ENCODE measurements at places on chromosomes 2 and 18. TPM values are rescaled to one million over a fixed set of nuclear protein-coding genes. Genes with fewer than 3 reads are reported as not detected.

GRCh38 chr2:235669269-235669831, 175.5 kb downstream of the AGAP1 start:
- no peaks in the 10 kb centered on the region for H3K4me1 ChIP-seq
- no peak overlapping the region for H3K27ac ChIP-seq
- no peaks in the 10 kb centered on the region for H3K27me3 ChIP-seq
- DNase-seq = no peak

GRCh38 chr2:239279508-239280295, 121.1 kb downstream of the HDAC4 start:
- DNase-seq = no peak
- no peak overlapping the region for H3K27ac ChIP-seq
- H3K4me1 ChIP-seq = peaks cover 11% of the 10 kb centered on the region
- H3K27me3 ChIP-seq = no peaks in the 10 kb centered on the region
- no peak overlapping the region for H3K4me3 ChIP-seq

DNA sequence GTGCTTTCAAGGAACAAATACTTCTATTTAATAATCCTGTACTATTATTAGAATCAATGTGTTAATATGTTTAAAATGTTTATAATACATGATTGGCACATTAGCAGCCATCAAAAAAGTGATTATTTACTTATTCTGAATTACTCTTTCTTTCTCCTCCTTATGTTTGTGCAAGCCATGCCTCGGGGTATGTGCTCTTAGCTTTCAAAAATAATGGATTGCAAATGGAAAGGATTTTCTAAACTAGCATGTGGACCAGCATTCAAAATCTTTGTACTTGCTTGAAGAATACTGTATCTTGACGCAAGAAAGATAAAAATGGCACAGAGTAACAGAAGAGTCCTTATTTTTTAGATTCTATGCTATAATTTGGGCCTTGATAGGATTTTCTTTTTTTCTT, 156.5 kb downstream of the CDH7 start:
- DNase-seq = no peak
- no peaks in the 10 kb centered on the region for H3K36me3 ChIP-seq
- no peak overlapping the region for H3K27ac ChIP-seq
- no peaks in the 10 kb centered on the region for H3K4me1 ChIP-seq
- no peaks in the 10 kb centered on the region for H3K27me3 ChIP-seq

DNA sequence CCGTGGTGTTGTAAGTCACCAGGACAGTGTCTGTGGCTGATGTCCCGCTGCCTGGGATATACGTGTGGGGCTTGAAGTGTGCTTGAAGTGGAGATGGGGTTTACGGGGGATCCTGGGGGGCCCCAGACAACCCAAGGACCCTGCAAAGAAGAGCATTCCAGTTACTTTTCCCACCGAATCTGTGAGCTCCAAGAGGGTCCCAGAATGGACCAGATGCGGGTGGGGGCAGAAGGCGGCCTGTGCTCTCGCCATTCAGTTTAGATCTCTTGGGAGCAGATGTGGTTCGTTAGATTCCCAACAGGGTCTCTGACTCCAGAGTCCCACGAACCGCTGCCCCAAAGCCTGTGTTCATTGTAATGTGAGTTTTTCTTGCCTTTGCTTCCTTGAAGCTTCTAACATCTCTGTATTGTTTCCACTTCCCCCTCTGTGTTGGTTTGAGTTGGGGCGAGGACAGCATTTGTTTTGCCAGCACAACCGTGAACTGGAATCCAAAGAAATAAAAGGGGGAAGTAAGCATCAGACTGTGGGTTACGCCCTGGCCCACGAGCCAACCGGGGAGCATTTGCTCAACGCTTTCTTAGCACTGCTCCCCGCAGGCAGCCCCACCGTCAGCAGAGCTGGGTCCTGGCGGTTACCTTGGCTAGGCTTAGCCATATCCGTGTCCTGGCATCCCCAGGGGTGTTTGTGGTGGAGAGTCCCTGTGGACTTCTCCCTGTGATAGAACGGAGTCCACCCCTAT, 92.1 kb downstream of the SH3BP4 start:
- H3K4me3 ChIP-seq = no peak overlapping the region
- DNase-seq = no peak
- peaks cover 2% of the 10 kb centered on the region for H3K4me1 ChIP-seq
- no peaks in the 10 kb centered on the region for H3K36me3 ChIP-seq

GRCh38 chr18:6414723-6415417, at the start of gene L3MBTL4:
TSS of gene L3MBTL4 (minus strand) at chr18:6414911. CDS start at chr18:6311625, 103,286 bp downstream.
- H3K27me3 ChIP-seq = no peaks in the 10 kb centered on the region
- no peaks in the 10 kb centered on the region for H3K36me3 ChIP-seq
- H3K27ac ChIP-seq = peak within 1 kb of the TSS; percentile 45
- H3K4me1 ChIP-seq = peaks cover 5% of the 10 kb centered on the region
- peak within 1 kb of the TSS; percentile 82 for H3K4me3 ChIP-seq

GRCh38 chr2:229050133-229050532, 221.0 kb downstream of the PID1 start:
- DNase-seq = no peak
- H3K4me3 ChIP-seq = no peak overlapping the region
- H3K27me3 ChIP-seq = no peaks in the 10 kb centered on the region
- no peaks in the 10 kb centered on the region for H3K36me3 ChIP-seq
- no peaks in the 10 kb centered on the region for H3K4me1 ChIP-seq

- H3K27me3 ChIP-seq = peaks cover 3% of the 10 kb centered on the region
- H3K4me3 ChIP-seq = no peak overlapping the region
- no peak overlapping the region for H3K27ac ChIP-seq
- no peaks in the 10 kb centered on the region for H3K36me3 ChIP-seq
- no peaks in the 10 kb centered on the region for H3K4me1 ChIP-seq
- no peak for DNase-seq
These were observed 45.4 kb downstream of the ST8SIA5 start for GRCh38 chr18:46711444-46711863.

DNA sequence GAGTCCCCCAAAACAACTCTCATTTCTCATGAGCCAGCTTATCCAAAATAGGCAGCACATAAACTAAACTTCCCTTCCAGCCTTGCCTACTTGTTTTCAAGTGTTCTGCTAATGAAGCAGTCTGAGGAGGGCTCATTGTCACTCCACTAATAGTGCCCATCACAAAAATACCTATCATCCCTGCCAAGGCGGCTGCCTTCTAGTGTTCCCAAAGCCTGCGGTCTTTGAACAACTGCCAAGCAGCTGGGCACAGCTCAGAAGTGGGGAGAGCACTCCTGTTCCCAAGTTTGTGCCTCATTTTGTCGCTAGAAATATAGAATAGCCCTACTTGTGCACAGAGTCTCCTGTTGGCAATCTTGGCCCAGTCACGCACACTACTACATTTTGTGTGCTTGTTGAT, 50.3 kb downstream of the DTNA start:
- H3K27ac ChIP-seq = no peak overlapping the region
- no peaks in the 10 kb centered on the region for H3K36me3 ChIP-seq
- no peaks in the 10 kb centered on the region for H3K27me3 ChIP-seq
- no peak for DNase-seq
- no peak overlapping the region for H3K4me3 ChIP-seq

SLC4A1AP gene
- 17.9 TPM for total RNA-seq

IL1RL1 gene
- 0.18 TPM for total RNA-seq

SPR gene
- 2.9 TPM for total RNA-seq

NPC1 gene
- 25.5 TPM for total RNA-seq
